ENCODE measurements at places on chromosomes 4 and X.

DNA sequence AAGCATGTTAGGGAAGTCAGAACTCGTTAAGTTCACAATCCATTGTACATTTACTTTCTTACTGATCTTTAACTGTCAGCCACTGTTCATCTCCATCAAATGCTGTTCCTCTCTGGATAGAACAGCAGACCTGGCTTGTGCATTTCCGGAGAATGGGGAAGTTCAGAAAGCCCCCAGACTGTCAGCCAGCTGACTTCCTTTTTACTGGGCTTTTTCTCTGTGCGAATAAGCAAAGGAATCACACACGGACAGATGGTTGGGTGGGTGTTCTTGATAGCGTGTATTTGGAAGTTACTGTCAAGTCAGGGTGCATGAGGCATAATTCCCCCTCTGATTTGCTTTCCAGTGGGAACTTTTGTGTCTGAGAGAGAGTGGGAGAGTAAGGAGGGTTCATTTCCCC, 56.8 kb downstream of the TSPAN7 start:
- DNase-seq: no peak

- DNase-seq: no peak
These were observed 126.7 kb downstream of the HTR2C start for GRCh38 chrX:114710571-114710970.

DNA sequence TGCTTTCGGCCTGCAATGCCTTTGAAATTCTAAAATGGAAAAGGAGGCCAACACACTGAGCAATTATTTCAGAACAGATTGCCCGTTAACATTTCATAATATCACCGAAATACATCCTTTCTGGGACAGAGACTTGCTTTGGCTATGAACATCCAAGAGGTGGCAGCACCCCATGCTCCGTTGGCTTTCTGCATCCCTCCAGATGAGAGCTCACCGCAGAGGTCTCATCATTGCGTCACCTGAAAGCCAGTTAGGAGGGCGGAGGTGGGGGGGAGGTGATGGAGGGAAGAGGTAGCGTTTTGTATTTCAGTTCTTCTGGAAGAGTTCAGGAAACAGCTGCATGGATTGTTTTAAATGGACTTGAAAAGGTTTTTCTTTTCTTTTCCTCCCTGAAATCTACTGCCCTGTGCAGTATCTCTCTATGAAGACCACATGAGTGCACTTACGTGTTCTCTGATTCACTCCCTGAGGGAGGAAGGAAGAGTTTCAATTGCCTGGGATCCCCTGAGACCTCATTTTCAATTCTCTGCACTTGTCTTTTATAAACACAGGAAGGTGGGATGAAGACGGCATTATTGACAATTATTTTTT, 166.8 kb upstream of the PGRMC2 start:
- DNase-seq: peak; percentile 73

GRCh38 chr4:111689731-111690130, 455.5 kb upstream of the FAM241A start:
- DNase-seq: no peak
